Left ventricle myocardium superior (tissue), 1 donor: ENCODE measurements at places on chromosomes 7 and 10. TPM values are rescaled to one million over a fixed set of nuclear protein-coding genes. Genes with fewer than 3 reads are reported as not detected.

DNA sequence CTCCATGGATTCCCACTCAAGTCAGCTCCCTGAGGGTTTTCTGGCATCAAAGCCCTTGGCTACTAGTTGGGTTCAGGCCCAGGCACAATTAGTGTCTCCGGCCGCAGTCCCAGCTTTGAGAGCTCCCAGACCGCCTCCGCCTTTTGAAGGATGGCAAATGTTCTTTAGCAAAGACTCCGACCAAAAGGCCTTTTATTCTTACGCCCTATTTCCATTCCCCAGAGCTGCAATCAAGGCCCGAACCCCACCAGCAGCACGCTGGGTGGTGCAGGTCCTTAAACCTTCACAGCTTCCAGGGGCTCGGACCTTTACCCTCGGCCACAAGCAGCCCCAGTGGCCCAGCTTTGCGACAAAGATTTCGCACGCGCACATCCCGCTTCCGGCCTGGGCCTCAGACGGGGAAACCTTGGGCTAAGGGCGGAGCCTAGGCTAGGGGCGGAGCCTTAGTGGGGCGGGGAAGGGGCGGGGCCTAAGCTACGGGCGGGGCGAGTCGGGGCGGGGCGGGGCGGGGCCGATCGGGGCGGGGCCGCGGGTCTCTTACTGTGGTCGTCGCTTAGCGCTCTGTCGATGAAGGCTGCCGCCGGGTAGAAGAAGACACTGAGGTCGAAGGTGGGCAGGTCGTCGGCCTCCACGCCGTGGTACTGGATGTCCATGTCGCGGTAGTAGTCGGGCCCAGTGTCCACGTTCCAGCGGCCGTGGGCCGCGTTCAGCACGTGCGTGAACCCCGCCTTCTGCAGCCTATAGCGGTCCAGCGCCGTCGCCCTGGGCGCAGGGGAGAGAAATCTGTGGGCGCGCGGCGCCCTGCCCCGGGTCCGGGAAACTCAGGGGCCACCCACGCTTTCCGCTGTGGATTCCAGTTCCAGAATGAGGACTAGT lies 68.0 kb upstream of the SAMD8 start:
- no peak for DNase-seq

Gene GIMAP4
- total RNA-seq = 40.2 TPM

DNA sequence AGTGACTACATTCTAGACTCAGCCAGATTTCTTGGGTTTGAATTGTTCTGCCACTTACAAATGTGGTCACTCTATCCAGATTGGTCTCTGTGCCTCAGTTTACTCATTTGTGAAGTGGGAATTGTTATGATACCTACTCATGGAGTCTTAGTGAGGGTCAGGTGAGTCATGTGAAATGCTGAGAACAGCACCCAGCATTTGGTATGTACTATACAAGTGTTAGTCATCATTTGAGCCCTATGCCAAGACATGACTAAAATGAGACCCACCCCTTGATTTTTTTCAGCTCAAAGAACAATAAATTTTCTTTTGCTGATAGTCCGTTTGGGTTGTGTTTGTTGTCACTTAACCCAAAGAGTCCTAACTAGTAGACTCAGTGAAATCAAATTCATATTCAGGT lies 92.8 kb downstream of the CHN2 start:
- DNase-seq = no peak

DNA sequence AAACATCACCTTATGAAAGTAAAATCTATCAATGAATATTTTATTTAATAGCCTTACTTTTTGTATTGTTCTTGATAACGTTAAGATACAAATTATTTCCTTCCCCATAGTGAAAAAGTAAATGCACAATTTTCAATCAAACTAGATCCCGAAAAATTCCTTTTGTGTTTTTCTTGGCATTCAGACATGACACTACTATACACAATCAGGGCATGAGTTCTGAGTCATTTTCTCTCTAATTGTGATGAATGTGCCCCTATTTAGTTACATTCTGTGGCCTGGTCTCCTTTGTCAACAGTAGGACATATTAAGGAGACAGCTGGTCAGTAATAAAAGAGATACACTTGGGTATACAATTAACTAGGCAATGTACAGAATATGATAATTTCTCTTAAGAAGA lies 19.8 kb downstream of the COL1A2 start:
- DNase-seq = no peak

GRCh38 chr7:109611656-109612055 lies 1042.0 kb downstream of the DNAJB9 start:
- no peak for DNase-seq

Gene PNLIPRP1
- not detected for total RNA-seq

- no peak for DNase-seq
Measured at GRCh38 chr10:97546456-97547270, 25.9 kb upstream of the ANKRD2 start.

DNA sequence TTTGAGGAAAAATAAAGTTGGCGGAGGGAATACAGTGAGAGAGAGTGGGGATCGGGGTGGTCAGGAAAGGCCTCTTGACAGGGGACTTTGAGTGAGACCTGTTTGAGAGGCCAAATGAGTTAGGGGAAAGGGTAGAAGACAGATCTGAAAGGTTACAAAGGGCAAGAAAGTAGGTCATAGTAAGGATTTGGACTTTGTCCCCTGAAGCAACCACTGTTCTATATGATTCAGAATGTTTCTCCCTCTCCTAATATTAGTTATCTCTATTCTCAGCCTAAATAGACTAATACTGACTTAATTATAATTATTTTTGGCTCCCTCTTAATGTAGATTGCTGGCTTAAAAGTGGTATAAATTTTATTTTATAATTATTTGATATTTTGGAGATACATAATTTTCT lies 88.0 kb downstream of the CTNNA3 start:
- no peak for DNase-seq

Gene SMKR1
- total RNA-seq = not detected

Gene DRGX
- not detected for total RNA-seq

Gene PODXL
- 61.2 TPM for total RNA-seq

DNA sequence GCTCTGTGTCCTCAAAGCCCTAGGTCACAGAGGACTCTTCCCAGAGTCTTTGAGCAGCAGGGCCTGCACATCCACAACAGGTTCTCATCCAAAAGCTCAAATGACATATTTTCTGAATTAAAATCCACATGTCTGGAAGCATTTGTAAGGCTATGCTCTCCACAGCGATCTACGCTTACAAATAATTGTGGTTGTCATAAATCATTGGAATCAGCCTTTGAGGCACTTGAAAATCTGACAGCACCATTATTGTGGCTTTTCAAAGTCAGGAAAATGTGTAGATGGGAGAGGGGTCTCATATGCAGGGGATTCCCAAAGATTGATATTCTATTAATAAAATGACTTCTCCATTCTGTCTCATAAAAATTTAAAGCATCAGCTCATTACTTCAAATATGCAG lies 16.3 kb downstream of the GPR26 start:
- DNase-seq = no peak

- DNase-seq = no peak
Measured at GRCh38 chr10:45375101-45375500, 1.1 kb downstream of the ALOX5 start.

Gene RASA4B
- total RNA-seq = 7.5 TPM

Gene OR13A1
- not detected for total RNA-seq

Gene CALCR
- not detected for total RNA-seq

Gene TNKS2
- total RNA-seq = 15.3 TPM

GRCh38 chr10:92753865-92754264 lies 64.1 kb downstream of the HHEX start:
- no peak for DNase-seq

DNA sequence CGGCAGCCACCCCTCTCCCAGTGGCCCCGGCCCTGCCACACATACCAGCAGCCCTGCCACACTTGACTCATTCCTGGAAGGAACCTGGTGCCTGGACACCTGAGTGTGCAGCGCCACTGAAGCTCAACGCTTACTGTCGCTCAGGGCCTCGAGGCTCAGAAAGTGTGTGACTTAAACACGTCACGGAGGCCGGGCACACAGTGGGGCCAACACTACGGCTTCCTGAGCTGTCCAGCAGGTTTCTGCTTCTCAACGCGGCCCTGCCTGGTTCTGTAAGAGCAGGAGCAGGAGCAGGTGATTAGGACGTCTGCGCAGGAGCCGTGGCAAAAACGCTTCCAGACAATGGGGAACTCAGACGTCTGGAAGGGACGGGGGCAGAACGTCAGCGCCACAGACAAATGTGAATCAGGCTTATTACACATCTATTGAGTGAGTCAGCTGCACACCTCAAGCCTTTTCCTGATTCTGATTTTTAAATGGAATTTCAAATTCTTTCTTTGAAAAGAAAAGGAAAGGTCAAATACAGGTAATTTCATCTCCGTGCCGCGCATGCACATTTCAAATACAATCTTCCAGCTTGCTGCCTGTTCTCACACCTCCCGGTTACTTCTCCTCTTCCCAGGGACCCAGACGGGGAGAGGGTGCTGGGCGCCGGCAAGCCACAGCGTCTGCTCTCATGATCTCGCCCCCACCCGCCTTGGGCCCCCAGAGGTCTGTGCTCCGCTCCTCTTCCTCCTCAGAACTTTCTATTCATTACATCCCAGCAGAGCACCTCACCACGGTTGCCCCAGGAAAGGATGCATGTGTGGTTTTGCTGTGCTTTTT lies 66.6 kb downstream of the ADARB2 start:
- DNase-seq = no peak

Gene OPALIN
- total RNA-seq = not detected

DNA sequence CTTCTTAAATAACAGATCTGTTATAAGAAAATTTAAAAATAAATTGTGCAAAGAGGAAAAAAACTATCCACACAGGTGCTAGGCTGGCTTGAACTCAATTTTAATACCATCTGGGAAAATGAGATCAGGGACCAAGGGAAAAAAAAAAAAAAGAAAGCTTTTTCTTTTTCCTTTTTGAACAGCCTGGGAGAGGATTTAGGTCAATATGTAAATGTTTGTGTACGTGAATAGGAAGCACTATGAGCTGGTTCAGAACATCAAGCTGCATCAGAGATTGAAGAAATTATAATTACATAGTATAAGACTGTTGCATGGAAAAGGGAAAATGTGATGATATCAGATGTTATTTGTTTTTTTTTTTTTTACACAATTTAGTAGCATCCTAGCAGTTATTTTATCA lies 548.0 kb downstream of the ARL4A start:
- no peak for DNase-seq

Gene HOXA3
- total RNA-seq = 0.72 TPM

DNA sequence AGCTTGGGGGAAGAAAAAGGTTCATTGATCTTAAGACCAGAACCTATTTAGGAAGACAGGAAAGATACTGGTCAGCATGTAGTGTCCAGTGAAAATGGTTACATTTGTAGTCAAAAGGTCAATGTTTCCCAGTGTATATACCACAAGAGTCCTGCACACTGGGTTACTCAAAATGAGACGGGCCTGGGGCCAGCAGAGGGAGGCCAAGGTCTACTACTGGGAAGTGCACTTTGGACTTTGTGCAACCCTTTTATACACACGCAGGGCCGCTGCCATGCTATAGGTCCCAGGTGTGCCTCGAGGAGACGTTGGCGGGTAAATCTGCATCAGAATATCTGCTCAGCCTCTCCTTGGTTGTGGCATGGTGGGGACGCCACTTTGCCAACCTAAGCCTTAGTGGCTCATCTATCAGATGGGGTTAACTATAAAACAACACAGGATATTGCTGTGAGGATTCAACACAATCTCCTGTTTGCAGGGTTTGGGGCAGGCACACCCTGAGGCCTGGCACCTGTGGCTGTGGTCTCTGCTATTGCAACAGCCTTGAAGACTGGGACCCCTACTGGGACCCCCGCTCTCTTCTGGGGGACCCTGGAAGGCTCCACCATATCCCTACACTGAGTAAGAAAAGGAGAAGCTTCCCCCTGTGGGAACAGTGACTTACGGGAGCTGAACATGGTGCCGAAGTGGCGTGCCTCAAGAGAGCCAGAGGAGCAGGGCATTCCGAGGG lies 19.7 kb downstream of the CLRN3 start:
- DNase-seq = no peak

DNA sequence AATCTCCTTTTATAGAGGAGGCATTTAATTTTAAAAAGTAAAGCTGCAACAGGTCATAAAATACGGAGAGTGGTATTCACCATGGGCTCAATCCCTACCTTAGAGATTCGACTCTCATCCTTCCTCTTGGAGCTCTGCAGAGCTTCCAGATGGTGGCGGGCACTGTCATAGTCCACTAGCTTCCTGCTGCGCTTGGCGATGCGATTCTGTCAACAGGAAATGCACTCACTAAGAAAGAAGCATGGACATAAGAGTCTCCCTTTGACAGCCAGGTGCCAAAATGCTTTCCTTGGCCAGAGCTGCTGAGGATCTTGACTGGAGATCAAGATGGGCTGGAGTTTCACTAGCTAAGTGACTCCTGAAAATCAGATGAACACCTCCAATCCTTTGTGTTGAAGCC lies 154.4 kb downstream of the AMPH start:
- DNase-seq = no peak

GRCh38 chr10:6986927-6987326 lies 406.9 kb upstream of the PRKCQ start:
- DNase-seq = no peak

DNA sequence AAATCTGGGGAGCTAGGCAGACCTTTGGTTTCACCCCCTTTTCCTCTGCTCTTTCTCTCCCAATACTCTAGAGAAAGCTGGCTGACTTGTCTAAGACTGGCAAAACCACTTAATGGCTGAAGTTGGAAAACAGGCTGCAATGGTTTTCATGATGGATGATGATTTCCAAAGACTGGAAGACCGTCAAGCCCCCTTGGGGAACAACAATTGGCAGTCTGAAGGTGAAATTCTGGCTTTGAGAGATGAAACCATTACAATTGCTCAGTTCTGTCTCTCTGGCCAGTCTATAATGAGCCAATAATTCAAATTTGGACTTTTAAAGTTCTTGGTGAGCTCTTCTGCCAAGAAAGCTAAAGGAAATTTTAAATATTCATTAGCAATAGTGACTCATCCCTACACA lies 680.5 kb downstream of the PARD3 start:
- no peak for DNase-seq

Gene MOGAT3
- not detected for total RNA-seq

- DNase-seq = no peak
Measured at GRCh38 chr7:137135654-137136350, 207.7 kb downstream of the PTN start.

Gene TMEM140
- total RNA-seq = 16.5 TPM

- DNase-seq = no peak
Measured at GRCh38 chr7:98784216-98784785, 85.5 kb downstream of the TMEM130 start.

- no peak for DNase-seq
Measured at GRCh38 chr7:151586531-151587260, 67.0 kb upstream of the RHEB start.

Gene DAGLB
- 10.1 TPM for total RNA-seq

DNA sequence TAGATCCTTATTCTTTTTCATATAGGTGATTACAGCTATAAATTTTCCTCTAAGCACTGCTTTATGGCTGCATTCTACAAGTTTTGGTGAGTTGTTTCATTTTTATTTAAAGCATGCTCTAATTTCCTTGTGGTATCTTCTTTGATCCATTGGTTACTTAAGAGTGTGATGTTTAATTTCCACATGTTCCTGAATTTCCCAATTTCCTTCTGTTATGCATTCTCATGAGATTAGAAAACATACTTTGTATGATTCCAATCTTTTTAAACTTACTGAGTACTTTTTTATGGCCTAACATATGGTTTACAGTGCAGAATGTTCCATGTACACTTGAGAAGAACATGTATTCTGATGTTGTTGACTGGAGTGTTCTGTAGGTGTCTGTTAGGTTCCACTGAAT lies 53.4 kb downstream of the MYL10 start:
- DNase-seq = no peak

Gene C10orf105
- 0.07 TPM for total RNA-seq

Gene INHBA
- total RNA-seq = 1.5 TPM
